Smooth muscle cell of the umbilical artery (primary cell): ENCODE measurements at places on chromosomes 2 and 18. TPM values are rescaled to one million over a fixed set of nuclear protein-coding genes. Genes with fewer than 3 reads are reported as not detected.

The TEX44 gene
- not detected in 2 replicates for total RNA-seq

The FTCDNL1 gene
- 1.5 and 1.8 TPM in 2 replicates for total RNA-seq

The ABCG5 gene
- total RNA-seq = not detected in 2 replicates

The LAPTM4A gene
- total RNA-seq = 97.3 and 161 TPM in 2 replicates

The ACTR3 gene
- 318 and 523 TPM in 2 replicates for total RNA-seq

The SKA1 gene
- 0.59 and 5.7 TPM in 2 replicates for total RNA-seq

The PRKAG3 gene
- total RNA-seq = not detected in 2 replicates

The UPP2 gene
- total RNA-seq = not detected in 2 replicates

The TLX2 gene
- total RNA-seq = not detected in 2 replicates

The SH3RF3 gene
- total RNA-seq = 3.4 and 6.5 TPM in 2 replicates

The CTIF gene
- 38.6 and 47.5 TPM in 2 replicates for total RNA-seq

The CNRIP1 gene
- 16.3 and 21.1 TPM in 2 replicates for total RNA-seq

The PLEKHM3 gene
- total RNA-seq = 11.6 and 16.3 TPM in 2 replicates

The SERPINB10 gene
- total RNA-seq = not detected in 2 replicates

The STRN gene
- 14.0 and 24.8 TPM in 2 replicates for total RNA-seq

The CNDP1 gene
- not detected in 2 replicates for total RNA-seq

The MARCO gene
- total RNA-seq = not detected in 2 replicates

The MAP3K19 gene
- not detected in 2 replicates for total RNA-seq

The GALM gene
- total RNA-seq = 10.9 and 18.7 TPM in 2 replicates

The KCTD18 gene
- 20.8 and 27.6 TPM in 2 replicates for total RNA-seq

The SGPP2 gene
- not detected in 2 replicates for total RNA-seq

The SERPINB11 gene
- not detected in 2 replicates for total RNA-seq

The TCF23 gene
- total RNA-seq = not detected in 2 replicates

The CCDC150 gene
- 1.8 and 7.0 TPM in 2 replicates for total RNA-seq

The ALKAL2 gene
- total RNA-seq = not detected in 2 replicates

The RTP5 gene
- not detected in 2 replicates for total RNA-seq

The OXER1 gene
- total RNA-seq = not detected in 2 replicates
